Left lobe of liver (tissue), 2 donors: ENCODE measurements at places on chromosomes 6 and 20.

- no peak for DNase-seq
These were observed 16.7 kb upstream of the MAK start for GRCh38 chr6:10854922-10855632.

DNA sequence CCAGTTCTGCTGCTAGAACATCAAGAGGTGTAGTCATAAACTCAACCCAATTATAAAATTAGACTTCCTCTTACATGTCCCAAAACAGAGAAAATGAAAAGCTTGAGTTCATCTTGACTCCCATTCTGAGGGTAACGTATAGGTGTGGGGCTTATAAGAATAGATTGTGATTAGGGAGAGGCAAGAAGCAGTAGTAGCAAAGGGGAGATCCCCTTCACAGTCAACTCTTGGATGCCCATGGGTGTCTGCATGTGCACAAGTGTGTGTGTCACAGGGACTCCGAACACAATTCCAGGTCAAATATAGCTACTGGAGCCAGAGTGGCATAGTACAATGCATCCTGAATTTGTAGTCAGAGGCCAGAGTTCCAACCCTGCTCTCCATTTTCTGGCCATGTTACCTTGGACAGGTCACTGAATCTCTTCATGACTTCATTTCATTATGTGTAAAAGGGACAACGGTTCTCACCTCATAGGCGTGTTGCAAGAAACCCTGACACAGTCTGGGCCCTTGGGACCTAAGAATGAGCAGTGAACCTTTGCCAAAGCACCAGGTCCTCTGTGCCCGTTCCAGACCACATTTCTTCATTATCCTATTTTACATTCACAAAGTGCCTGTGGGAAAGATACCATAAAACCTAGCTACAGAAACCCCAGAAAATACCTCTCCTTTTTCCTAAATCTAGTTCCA, 11.8 kb downstream of the GSTA4 start:
- no peak for DNase-seq

DNA sequence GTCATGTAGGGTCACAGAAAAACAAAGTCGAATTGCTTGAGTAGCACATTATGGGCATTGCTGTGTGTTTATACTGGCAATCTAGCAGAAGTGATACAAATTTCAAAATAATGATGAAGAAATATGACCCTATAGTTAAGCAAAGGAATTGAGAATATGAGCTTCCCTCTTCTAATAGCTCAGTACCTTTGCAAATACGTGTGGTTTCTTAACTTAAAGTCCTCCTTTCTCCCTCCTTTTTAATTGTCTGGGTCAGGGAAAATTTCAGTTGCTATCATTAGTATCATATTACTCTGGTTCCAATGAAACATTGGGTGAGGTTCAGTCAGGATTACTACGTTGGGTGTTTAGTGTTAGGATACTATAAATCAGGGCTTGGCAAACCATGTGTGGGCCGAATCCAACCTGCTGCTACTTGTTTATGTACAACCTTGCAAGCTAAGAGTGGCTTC, 166.8 kb upstream of the CARMIL1 start:
- no peak for DNase-seq

- no peak for DNase-seq
These were observed 9.4 kb downstream of the DCBLD1 start for GRCh38 chr6:117491916-117492315.

- no peak for DNase-seq
These were observed 80.9 kb downstream of the DLL1 start for GRCh38 chr6:170210026-170210390.

DNA sequence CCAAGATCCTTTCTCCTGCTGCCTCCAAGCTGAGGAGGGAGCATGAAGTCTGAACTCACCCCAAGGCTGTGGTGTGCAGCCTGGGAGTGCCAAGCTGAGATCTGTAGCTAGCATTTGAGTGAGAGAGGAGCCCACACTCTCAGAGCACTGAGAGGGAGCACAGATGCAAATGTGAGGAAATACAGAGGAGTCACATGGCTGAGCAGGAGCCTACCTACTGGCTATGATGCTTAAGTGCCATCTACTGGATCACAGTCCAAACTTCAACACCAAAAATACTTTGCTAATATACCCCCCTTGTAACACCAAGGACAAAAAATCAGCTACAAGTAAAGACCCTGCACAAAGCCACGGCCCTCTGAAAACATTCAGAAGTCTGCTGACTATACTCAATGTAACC, 94.4 kb upstream of the IMPG1 start:
- DNase-seq = no peak

GRCh38 chr20:38584099-38584763, 3.2 kb downstream of the ADIG start:
- no peak for DNase-seq

DNA sequence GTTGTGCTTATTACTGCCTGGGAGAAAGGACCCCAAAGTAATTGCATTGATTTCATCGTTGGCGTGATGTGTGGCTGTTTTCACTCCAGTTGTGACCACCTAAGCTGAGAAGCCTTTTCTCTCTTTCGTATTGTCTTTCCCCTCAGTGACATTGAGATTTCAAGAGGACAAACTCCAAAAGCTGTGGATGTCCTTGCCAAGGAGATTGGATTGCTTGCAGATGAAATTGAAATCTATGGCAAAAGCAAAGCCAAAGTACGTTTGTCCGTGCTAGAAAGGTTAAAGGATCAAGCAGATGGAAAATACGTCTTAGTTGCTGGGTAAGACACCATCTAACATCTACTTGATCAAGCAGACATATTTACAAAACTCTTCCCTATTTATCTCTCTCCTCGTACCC, 60.5 kb downstream of the MTHFD1L start:
- no peak for DNase-seq

DNA sequence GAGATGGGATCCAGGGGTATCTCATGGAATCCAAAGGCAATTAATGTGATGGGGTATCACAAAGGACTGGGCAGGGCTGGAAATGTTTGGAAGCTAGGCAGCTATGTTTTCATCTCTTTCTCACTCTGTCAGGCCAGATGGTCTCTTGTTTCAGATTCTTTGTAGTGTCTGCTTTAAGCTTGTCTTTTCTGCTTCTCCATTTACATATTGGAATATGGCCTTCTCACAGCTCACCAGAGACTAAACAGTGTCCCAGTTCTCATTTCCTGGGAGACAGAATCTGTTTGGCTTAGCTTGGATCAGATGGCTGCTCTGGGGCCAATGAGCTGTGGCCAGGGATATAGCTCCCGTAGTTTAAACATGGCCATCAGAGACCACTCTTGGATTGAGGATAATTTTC, 78.9 kb downstream of the SLC35F1 start:
- no peak for DNase-seq

GRCh38 chr6:153215242-153215641, 84.2 kb upstream of the RGS17 start:
- no peak for DNase-seq

GRCh38 chr6:5905431-5906339, 101.0 kb downstream of the NRN1 start:
- no peak for DNase-seq

GRCh38 chr6:142355520-142356174, 53.8 kb downstream of the ADGRG6 start:
- no peak for DNase-seq

GRCh38 chr20:17966432-17967310, 1.9 kb downstream of the SNX5 start:
- no peak for DNase-seq

GRCh38 chr20:11091511-11091910, 417.7 kb upstream of the JAG1 start:
- DNase-seq = no peak

DNA sequence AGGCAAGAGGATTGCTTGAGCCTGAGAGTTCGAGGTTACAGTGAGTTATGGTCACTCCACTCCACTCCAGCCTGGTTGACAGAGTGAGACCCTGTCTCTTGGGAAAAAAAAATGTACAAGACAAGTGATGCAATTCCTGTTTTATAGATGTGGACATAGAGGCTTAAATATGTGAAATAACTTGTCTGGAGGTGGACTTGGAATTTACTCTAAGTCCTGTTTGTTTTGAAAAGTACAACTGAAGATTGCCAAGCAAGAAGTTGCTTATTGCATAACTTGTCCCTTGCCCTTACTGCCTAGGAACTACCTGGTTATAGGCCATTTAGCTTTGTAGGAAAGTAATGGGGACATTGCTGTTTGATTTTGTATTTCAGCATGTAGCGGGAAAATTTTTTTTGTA, 26.0 kb upstream of the ADIG start:
- no peak for DNase-seq

- no peak for DNase-seq
These were observed 73.9 kb downstream of the F13A1 start for GRCh38 chr6:6246544-6246943.

GRCh38 chr6:110055387-110055735, 77.2 kb downstream of the GPR6 start:
- no peak for DNase-seq

- no peak for DNase-seq
These were observed 38.0 kb upstream of the VGLL2 start for GRCh38 chr6:117227245-117227962.

- DNase-seq = peak; percentile 87
These were observed 4.0 kb downstream of the CDKN1A start for GRCh38 chr6:36682328-36683144.

- no peak for DNase-seq
These were observed 164.2 kb upstream of the TCF21 start for GRCh38 chr6:133724726-133725125.
